ENCODE measurements at places on chromosomes 5 and 9.

GRCh38 chr9:108311745-108312144, 544.0 kb downstream of the ACTL7B start:
- no peak for DNase-seq

- no peak for DNase-seq
Observed at GRCh38 chr5:171093598-171093997, 215.4 kb upstream of the TLX3 start.

- no peak for DNase-seq
Observed at GRCh38 chr9:77903666-77904285, 127.8 kb downstream of the GNAQ start.

- no peak for DNase-seq
Observed at GRCh38 chr5:53481159-53481886, 894 bp downstream of the FST start.

GRCh38 chr5:140251527-140251973, 51.4 kb downstream of the PFDN1 start:
- DNase-seq, result peak; percentile 74

DNA sequence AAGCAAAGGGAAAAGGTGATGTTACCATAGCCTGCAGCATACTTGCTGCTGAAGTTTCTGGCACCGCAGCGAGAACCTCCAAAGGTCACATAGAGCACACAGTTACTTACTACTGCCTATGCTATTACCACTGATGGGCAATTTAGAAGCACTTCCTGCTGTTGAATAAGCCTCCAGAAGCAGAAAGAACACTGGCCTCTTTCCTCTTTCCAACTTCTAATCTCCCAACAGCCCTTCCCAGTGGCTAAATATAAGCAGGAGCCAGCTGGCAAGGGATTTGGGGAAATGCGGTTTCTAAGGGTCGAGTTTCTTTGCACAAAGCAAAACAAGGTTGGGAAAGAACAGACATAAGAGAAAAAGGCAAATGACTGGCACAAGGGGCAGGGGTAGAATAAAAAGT, 669.2 kb upstream of the ACO1 start:
- no peak for DNase-seq

- DNase-seq, result no peak
Observed at GRCh38 chr9:75438716-75439115, 350.4 kb downstream of the OSTF1 start.

- DNase-seq, result no peak
Observed at GRCh38 chr5:91059409-91059808, 323.7 kb downstream of the ARRDC3 start.

DNA sequence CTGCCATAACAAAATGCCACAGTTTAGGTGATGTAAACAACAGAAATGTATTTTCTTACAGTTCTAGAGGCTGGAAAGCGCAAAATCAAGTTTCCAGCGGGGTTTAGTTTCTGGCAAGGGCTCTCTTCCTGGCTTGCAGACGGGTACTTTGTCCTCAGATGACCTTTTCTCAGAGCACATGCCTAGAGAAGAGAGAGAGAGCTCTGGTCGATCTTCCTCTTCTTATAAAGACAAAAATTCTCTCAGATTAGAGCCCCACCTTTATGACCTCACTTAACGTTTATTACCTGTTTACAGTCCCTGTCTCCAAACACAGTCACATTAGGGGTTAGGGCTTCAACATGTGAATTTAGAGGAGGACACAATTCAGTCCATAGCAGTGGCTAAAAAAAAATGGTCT, 119.7 kb downstream of the CETN3 start:
- peak; percentile 22 for DNase-seq

DNA sequence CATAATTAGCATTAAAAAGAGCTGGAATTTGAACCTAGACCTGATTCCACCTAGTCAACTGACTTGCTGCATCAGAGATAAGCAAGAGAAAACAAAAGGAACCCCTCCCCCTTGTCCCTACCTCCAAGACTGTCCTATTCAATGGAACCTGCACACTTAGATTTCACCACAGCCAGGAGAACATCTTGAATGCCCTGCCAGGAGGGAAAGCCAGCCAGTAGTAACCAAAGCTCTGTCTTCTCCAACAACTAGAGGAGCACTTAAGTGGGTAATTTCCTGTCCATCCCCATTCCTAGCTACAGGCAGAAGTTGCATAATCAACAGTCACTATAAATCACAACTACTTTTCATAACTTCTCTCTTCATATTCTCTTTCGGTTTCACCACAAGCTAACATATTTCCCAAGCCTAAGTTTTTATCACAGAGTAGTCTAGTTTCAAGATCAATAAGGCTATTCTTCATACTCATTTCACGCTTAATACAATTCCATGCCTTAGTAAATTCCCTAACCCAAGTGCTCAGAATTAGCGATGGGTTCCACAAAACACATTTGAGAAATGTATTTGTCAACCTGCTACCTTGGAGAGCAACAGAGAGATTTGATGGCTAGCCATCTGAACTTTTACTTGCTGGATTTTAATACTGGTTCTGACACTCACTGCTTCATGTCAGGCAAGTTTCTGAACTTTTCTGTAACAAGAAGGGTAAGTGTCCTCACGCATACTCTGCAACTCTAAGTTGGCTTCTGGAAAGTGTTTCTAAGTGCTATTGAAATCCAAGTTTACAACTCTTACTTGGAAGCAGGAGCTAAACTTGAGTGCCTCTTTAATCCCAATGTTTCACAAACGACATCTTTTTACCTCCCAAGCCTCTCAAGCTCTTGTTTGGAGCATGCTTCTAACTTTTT, 2.0 kb downstream of the DENND1A start:
- DNase-seq, result no peak

GRCh38 chr5:107766439-107766838, 95.7 kb upstream of the EFNA5 start:
- DNase-seq, result no peak

GRCh38 chr9:95808011-95808410, 67.5 kb upstream of the ERCC6L2 start:
- no peak for DNase-seq

GRCh38 chr9:74847478-74848152, 40.1 kb downstream of the TRPM6 start:
- no peak for DNase-seq

DNA sequence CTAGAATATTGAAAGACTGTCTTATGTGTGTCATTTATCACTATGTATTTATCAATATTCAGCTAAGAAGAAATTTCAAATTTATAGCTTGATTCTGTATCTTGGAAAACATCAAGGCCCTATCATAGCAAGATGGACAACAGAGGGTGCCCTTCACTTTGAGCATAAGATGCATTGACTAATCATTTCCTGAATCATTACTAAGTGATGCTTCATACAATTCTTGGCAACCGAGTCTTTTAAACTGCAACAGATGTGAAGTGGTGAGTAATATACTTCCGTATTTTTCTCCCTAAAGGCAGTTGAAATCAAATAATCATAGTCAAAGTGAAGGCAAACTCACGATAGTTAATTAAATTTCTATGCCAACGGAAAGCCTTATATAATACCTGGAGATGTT, 318.6 kb upstream of the RGMB start:
- DNase-seq, result peak; percentile 88

DNA sequence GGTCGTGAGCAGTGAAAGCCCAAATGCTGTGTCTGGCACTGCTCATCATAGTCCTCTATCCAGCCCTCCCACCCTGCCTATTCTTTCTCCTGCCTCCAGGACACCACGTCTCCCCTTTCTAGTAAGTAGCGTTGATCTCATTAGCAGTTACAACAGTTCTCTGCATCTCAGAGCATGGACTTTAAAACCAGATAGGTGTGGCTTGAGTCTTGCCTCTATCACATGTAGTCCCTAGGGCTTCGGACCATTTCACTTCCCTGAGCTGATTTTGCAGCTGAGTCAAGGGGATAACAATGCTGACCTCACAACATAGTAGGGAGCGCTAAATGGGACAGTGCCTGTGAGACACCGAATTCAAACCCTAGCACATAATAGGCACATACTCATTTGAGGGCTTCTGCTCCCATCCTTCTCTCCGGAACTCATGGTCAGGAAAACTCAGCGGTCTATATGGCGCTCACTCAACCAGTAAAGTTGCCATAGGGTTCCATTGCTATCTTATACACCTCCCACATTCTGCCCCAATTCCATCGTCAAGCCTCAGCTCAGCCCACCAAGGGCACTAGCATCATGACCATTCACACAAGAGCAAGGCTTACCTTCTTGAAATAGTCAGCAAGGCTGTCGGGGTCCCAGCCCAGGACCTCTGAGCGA, 515 bp downstream of the LCP2 start:
- no peak for DNase-seq
